NCI-H774 (cell line): ENCODE measurements at places on chromosomes 7 and 10.

GRCh38 chr10:62794306-62794705 is 10.2 kb upstream of the ADO start:
- DNase-seq: no peak

GRCh38 chr7:23121165-23121564 is 15.6 kb downstream of the KLHL7 start:
- no peak for DNase-seq

GRCh38 chr7:32167256-32167655 is 97.0 kb upstream of the PDE1C start:
- DNase-seq: no peak

GRCh38 chr7:77393954-77394353 is 22.2 kb downstream of the GSAP start:
- no peak for DNase-seq

GRCh38 chr7:100864263-100864845 is 2.8 kb upstream of the TRIP6 start:
- DNase-seq: no peak

- no peak for DNase-seq
Observed at GRCh38 chr7:48028938-48029337, at the start of gene SUN3. SUN3 (minus strand) TSS chr7:48029107; CDS start chr7:48028938, 169 bp downstream.

DNA sequence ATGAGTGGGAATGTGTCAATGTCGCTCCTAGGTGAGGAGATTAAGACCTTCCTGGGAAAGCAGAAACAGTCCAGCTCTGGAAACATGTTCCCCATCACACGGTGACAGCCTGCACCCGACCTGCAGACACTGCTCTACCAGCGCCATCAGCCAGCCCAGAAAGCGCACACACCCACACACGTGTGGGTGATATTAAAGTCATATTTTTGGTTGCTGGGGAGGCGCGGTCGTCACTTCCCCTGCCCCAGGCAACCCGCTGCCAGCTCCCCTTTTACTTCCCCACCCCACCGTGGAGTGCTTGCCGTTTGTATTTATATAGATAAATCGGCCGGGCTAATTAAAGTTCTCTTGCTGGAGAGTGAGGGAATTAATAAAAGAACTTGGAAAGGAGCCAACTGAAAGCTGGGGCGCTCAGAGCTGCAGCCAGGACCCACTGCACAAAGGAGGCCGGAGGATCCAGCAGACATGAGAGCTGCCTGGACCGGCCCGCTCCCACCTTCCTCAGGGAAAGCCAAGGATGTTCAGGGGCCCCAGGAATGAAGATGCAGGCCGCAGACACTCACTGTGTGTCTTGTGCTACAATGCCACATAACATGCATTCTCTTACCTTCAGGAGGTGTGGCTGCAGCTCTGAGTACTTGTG is 145.2 kb upstream of the UNC5B start:
- DNase-seq: no peak

DNA sequence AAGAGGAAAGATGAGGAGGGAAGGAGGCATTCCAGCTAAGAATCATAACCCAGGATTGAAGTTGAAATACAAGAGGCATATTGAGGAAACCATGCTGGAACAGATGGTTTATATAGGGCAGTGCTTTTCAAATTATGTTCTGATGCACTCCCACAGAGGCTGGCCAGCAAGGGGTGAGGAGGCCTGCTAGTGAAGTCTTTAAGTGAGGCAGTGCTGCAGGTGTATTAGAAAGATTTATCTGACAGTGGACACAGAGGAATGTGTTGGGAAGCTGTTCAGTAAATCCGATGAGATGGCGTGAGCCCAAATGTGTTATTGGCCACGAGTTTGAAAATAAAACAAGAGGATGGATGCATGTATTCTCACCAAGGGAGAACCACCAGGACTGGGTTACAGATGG is 28.6 kb downstream of the REEP3 start:
- DNase-seq: no peak
